ENCODE measurements at places on chromosomes 1 and 21.

- no peak for DNase-seq
These were observed 544.8 kb upstream of the CAMK1G start for GRCh38 chr1:209038735-209039134.

DNA sequence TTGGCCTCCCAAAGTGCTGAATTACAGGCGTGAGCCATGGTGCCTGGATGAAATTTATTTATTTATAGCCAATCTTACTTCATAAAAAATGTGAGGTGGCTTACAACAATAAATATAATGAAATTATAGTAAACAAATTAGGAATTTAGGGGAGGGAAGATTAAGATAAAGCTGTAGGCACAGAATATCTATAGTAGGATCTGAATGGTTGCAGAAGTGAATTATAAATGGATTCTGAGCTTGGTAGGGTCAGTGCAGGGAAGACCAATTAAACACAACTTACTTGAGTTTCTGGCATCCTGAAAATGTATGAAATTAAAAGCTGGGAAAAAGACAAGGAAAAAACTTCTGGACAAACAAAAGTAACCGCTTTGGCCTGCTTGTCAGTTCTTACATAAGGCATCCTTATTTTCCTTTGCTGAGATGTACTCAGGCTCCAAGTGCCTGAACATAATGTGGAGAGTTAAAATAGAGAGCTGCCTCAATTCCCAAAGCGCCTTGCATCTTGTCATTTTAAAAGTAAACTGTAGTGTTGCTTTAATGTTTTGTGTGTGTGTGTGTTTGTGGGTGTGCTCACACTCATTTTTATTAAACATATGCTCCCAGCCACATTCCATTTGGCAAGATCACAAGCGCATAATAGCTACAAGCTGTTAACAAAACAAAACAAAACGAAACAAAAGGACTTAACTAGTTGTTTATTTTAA lies 247.3 kb downstream of the S1PR1 start:
- DNase-seq: no peak

DNA sequence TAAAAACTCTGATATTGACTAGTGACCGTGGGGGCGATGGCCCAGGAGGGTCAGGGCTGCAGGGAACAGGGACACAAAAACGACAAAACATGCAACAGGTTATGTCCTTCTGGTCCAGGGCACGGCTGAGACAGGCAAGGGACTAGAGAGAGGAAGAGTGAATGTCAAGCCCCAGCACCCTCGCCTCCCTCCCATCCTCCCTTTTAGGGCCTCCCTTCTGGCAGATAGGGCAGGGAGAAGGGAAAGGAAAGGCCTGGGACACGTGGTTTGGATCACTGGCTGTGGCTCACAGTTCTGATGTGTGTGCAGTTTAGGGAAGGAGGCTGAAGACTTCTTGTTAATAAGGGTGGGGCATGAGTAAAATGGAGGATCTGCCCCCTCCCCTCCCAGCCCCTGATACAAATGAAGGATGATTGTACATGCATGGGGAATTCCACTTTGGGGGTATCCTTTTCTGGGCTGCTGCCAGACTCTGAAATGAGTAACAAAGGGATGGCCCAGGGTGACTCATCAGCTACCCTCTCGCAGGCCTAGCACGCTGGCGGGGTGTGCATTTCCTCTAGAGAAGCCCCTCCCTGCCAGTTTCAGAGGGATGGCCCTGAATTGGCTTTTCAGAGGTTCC lies 14.2 kb downstream of the CAPN2 start:
- DNase-seq: peak; percentile 74

GRCh38 chr1:164163289-164163849 lies 395.6 kb upstream of the PBX1 start:
- DNase-seq: no peak

GRCh38 chr1:204295671-204296070 lies 64.1 kb downstream of the PLEKHA6 start:
- DNase-seq: no peak

- no peak for DNase-seq
These were observed 104.0 kb upstream of the RUNX3 start for GRCh38 chr1:25033828-25034705.

GRCh38 chr1:25167269-25168192 lies 64.8 kb downstream of the SYF2 start:
- DNase-seq: no peak

- no peak for DNase-seq
These were observed 124.9 kb upstream of the HMGB4 start for GRCh38 chr1:33738976-33739375.

- no peak for DNase-seq
These were observed 29.4 kb upstream of the CSF3R start for GRCh38 chr1:36511804-36512798.

DNA sequence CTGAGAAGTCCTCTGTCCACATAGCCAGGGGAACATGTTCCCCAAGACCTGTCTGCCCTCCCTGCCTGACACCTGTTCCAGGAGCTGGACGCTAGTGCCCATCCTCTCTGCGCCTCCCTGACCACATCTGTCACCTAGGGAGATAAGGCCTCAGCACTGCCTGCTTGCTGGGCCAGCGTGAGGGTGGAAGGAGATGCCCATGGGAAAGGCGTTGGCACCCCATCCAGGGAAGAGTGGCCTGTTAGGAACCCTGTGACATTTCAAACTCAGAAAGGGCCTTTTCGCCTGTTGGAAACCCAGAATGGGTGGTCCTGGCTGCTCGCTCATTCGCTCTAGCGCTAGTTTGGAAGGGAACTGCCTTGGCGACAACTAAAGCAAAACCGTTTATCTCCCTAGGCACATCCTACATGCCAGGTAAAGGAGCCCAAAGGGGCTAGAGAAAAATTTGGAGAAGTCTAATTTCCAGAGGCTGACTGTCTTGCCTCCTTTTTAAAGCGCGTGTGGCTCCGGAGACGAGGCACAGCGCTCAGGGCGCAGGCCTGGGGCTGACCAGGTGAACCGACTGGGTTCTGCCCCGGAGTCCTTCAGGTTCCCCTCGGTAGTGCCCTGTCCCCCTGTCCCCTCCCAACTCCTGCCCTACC lies 410 bp downstream of the ACTA1 start:
- no peak for DNase-seq

GRCh38 chr1:166064313-166064926 lies 102.4 kb downstream of the FAM78B start:
- DNase-seq: no peak

DNA sequence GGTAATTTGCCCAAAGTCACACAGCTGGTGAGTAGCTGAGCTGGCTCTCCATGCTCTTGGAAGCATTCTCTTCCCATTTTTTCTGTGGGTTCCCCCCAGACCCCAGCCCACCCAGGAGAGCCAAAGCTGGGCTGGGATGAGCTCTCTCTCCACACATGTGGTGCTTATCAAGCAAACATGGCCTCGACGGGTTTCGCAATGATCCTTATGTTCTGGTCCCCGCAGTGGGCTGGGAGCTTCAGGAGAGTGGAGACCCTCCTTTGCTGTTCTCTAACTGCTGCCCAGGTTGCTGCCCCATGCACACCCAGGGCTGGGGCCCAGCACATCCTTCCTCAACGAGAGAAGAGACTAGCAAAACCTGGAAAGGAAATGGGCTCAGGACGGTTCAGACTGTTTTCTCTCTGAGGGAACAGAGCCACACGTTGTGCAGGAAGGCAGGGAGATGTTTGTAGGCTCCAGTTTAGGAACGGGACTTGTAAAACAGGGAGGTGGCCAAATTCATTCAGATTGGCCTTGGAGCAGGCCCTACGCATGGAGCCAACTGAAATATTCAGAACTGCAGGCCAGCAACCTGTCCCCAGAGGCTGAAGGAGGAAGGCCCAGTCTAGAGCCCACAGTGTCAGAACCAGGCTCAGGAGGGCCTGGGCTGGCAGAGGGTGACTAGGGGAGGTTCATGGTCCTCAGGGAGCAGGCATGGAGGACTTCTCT lies 27.2 kb upstream of the CSF1 start:
- DNase-seq: no peak

DNA sequence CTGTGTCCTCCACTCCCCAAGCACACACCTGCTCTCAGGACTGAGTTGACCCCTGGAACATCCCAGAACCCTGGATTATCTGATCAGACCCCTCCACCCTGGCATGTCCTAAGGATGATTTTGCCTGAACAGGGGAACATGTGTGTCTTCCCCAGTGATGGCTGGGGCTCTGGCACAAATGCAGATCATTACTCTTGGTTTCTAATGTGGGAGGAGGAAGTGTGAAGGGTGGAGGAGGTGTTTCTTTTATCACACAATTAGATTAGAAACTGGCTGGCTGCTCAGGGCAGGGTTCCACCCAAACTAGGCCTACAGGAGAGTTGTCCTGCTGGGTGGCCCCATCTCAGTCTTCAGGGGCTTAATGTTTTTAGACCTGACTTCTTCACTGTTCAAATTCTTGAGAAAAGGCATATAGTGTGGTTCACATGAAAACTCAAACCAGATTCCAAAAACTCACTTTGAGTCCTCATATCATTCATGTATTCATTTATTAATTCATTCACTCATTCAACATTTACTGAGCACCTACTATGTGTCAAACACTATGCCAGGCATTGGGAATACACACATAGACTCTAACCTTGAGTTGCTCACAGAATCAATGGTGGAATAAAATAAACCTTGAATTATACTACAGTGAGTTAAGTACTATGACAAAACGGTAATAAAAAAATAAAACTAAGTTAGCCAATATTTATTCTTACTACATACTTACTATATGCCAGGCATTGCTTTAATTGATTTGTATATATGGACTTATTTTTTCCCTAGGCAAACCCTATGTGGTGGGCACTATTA lies 221.8 kb upstream of the JUN start:
- no peak for DNase-seq

- DNase-seq: no peak
These were observed 57.5 kb downstream of the GLIS1 start for GRCh38 chr1:53681351-53681976.

DNA sequence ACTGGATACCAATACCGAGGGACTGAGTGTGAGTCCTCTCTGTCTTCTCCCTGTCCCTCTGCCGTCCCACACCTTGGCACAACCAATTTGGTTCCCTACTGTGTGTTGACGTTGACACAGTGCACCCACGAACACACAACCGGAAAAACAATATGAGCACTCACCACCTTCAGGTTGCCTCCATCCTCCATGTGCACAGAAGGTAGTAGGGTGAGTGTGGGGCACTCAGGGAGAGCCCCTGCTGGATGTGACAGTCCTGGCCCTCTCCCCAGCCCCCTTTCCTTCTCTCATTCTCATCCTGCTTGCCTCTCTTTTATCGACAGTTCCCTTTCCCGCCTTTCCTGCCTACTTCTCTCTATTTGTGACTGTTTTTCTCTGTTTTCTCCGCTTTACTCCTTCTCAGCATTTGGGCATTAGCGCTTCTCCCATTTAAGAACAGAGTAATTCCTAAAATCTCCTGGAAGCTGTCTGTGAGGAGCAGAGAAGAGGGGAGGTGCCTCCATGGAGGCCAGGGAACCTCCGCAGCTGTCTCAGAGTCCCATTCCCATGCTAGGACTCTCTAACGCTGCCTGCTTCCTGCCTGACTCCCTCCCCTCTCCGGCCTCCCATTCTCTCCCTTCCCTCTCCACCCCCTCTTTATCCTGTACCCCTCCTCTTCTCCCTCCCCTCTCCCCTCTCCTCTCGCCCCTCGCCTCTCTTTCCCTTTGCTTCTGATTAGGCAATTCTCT lies 16.4 kb downstream of the CADM3 start:
- DNase-seq: no peak

DNA sequence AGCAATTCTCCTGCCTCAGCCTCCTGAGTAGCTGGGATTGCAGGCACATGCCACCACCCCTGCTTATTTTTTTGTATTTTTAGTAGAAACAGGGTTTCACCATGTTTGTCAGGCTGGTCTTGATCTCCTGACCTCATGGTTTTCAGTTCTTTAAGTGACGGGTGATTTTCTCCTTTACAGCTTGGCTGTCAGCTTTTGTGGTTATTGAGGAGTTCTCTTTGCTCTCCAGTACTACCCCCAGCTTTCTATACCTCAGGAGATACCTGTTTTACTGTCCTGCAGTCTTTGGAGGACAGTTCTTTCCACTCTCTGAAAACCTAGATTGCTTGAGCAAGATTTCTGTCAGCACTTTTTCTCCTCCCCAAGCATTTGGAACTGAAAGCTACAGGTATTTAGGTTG lies 45.9 kb upstream of the EGLN1 start:
- no peak for DNase-seq

All from stimulated activated CD8-positive, alpha-beta memory T cell treated with anti-CD3 and anti-CD28 coated beads, Interleukin-2, amount 100 ng/mL, for 1 hour (primary cell).